BJ (cell line): ENCODE measurements at places on chromosomes 12 and 14.

- DNase-seq, result no peak
These were observed 36.9 kb downstream of the DIO3 start for GRCh38 chr14:101598159-101598558.

DNA sequence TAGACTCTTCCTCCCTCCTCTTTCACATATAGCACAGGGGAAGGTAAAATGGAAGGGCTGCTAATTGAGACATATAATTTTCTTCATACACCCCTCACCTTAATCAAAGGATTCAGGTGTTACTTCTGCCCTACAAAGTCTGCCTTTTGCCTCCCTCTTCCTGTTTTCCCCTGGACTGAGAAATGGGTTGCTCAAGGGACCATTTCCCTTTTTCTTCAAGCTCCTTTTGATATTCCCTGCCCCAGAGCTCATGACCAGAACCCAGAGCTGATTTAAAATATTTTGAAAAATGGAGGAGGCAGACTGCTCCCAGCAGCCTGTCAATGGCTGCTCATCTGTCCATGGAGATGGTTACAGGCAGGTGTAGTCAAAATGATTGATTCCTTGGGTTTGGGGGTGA, 6.3 kb upstream of the PIP4K2C start:
- DNase-seq, result no peak

DNA sequence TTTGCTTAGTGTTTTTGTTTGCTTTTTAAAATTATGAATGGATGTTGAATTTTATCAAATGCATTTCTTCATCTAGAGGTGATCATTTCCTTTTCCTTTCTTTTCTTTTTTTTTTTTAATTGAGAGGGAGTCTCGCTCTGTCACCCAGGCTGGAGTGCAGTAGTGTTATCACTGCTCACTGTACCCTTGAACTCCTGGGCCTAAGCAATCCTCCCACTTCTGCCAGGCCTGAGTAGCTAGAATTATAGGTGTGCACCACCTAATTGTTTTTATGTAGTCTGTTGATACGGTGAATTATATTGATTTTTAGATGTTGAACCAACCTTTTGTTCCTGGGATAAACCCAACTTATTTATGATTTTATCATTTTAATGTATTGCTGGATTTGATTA, 1.5 kb upstream of the CDKL1 start:
- no peak for DNase-seq

- DNase-seq, result no peak
These were observed 32.5 kb downstream of the PACS2 start for GRCh38 chr14:105346876-105347586.

DNA sequence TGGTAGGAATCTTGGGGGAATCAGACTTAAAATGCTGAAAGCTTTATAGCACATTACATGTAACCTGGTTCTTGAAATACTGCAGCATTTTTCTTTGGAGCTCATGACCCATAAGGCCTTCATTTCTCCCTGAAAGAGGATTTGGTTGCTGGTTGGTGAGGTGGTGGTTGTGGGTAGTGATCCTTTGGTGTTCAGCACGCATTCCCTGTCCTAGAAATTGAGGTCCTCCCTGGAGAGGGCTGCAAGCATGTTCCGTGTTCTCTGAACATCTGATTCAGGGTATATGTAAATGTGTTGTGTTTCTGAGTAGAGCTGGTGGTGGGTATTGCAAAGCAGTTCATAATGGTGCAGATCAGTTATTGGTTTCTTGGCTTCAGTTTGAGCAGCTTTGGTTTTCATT, 2.0 kb downstream of the SCN8A start:
- DNase-seq, result no peak
